Cardiac muscle cell (in vitro differentiated cells and primary cell): ENCODE measurements at places on chromosomes 7 and 10. TPM values are rescaled to one million over a fixed set of nuclear protein-coding genes. Genes with fewer than 3 reads are reported as not detected.

INPP5F gene
- total RNA-seq = 15.7 and 19.9 TPM in 2 replicates

LIPK gene
- total RNA-seq = not detected in 2 replicates

PILRA gene
- 2.9 and 3.1 TPM in 2 replicates for total RNA-seq

AOAH gene
- not detected in 2 replicates for total RNA-seq

SYNPO2L gene
- total RNA-seq = 12.1 and 13.6 TPM in 2 replicates

SPOCK2 gene
- total RNA-seq = 1.3 and 5.0 TPM in 2 replicates

ARHGEF35 gene
- 0.35 and 1.7 TPM in 2 replicates for total RNA-seq

HYCC1 gene
- 48.6 and 99.3 TPM in 2 replicates for total RNA-seq

FEZF1 gene
- total RNA-seq = not detected in 2 replicates

SPAM1 gene
- not detected in 2 replicates for total RNA-seq
